HT1080 (cell line): ENCODE measurements at places on chromosomes 1 and 21. TPM values are rescaled to one million over a fixed set of nuclear protein-coding genes. Genes with fewer than 3 reads are reported as not detected.
A peak's percentile ranks its signal among the peaks of the same experiment; 100 is the strongest.

DNA sequence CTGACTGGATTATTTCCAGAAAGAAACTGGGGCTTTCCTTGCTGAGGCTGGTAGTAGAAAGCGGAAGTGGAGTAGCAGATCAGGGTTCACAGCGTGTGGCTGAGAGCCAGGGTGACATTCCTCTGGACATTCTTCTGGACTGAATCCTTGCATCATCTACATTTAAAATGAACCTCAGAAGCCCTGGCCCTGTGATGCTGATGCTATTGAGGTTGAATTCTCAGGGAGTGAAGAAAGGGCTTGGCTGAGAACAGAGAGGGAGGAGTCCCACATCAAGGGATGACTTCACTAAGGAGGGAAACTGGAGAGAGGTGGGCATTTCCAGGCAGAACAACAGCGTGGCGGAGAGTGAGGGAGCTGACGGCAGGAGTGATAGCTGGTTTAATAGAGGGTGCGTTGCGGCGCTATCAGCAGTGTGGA, 102.3 kb upstream of the LMO4 start:
- peak; percentile 98 for DNase-seq

Gene SETD4
- total RNA-seq = 9.7 and 10.7 TPM in 2 replicates

- no peak for DNase-seq
Measured at GRCh38 chr1:33261344-33261743, 5.1 kb downstream of the ZNF362 start.

DNA sequence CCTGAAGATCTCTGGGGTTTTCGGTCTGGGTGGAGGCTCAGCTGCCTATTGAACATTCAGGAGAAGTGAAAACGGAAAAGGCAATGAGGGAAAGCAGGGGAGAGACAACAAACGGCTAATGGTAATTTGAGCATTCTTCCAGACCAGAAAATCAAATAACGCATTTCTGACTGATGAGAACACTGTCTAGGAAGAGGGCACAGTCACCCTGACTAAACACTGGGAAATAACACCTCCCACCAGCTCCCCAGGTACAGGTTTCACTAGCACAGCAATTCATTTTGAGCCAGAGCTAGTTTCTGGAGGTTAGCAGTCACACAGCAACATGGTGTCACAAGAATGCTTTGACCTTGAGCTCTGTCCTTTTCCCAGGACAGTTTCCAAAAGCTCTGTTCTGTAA, 21.1 kb downstream of the NCF2 start:
- DNase-seq = peak; percentile 66

Gene NPL
- 1.4 and 1.7 TPM in 2 replicates for total RNA-seq
